NCI-H187 treated with DMSO at 0.1 percent for 48 hours (cell line): ENCODE measurements at places on chromosomes 7 and 10.

DNA sequence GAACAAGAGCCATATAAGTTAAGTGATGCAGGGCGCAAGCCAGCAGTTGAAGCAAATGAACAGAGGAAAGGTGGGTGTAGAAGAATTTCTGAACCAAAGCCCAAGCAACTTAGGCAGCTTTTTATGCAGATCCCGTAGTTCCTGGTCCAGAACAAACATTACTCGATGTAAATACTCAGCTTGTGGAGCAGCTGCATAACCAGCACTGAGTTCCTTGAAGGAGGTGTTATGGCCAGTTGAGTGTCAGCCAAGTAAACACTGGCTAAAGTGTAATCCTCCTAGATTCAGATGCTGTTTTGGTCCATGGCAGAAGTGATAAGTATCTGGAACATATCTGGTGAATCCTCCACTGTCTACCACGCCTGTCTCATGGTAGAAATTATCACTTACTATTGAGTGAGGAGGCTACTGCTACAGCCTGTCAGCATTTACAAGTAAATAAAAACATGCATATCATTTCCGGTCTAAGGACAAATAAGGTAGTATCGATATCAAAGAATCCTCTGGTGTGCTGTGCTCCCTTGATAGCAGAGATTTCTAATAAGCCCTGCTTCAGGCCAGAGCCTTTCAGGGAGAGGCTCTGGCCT lies 213.9 kb downstream of the DYNC1I1 start:
- no peak for DNase-seq

GRCh38 chr10:5614155-5614721 lies 52.2 kb downstream of the ASB13 start:
- no peak for DNase-seq

DNA sequence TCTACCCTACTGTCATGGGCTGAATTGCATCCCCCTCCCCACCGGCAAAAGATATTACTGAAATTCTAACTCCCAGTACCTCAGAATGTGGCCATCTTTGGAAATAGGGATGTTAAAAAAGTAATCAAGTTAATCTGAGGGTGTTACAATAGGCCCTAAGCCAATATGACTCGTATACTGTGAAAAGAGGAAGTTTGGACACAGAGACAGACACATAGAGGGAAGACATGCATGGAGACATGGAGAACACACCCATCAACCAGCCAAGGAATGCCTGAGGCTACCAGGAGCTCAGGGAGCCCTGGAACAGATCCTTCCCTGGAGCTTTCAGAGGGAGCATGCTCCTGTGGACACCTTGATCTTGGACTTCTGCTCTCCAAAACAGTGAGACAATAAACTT lies 138.2 kb upstream of the ADO start:
- DNase-seq: no peak

DNA sequence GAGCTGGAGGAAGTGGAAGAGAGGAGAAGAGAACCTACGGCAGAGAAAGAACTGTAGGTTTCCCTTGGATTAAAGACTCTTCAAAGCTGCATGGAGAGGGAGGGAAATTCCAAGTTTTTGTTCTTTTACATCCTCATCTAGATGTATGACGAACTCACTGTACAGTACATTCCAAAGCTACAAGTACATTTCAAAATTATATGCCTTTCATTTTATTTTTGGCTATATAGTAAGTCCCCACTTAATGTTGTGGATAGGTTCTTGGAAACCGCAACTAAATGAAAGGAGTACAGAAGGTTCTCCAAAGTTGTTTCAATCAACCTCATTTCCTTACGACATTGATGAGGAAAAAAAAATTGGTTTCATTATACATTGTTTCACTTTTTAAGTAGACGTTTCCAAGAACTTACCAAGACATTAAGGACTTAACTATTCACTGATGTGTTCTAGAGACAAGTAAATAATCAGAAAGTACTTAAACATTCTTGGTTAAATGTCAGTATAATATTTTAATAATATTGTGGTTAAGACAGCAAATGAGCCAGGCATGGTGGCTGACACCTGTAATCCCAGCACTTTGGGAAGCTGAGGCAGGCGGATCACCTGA lies 16.1 kb upstream of the JMJD1C start:
- no peak for DNase-seq

GRCh38 chr10:35447693-35448407 lies 111.5 kb downstream of the CCNY start:
- DNase-seq: peak; percentile 9

GRCh38 chr7:44085546-44085945 lies 3.2 kb upstream of the POLM start:
- no peak for DNase-seq

DNA sequence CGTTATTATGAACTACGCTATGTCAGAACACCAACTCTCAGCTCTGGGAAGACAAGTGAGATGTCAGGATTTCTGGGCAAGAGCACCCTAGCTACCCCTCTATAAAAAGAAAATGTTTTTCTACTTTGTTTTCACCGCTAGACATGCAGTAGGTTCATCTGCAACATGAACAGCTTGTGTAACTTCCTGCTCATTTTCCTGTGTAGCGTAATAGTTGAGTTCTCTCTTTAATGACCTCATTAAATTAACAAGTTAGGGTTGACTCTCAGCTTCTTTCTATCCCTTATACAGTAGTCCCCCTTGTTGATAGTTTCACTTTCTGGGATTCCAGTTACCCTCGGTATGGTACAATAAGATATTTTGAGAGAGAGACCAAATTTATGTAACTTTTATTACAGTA lies 329.4 kb upstream of the ZNF32 start:
- no peak for DNase-seq

DNA sequence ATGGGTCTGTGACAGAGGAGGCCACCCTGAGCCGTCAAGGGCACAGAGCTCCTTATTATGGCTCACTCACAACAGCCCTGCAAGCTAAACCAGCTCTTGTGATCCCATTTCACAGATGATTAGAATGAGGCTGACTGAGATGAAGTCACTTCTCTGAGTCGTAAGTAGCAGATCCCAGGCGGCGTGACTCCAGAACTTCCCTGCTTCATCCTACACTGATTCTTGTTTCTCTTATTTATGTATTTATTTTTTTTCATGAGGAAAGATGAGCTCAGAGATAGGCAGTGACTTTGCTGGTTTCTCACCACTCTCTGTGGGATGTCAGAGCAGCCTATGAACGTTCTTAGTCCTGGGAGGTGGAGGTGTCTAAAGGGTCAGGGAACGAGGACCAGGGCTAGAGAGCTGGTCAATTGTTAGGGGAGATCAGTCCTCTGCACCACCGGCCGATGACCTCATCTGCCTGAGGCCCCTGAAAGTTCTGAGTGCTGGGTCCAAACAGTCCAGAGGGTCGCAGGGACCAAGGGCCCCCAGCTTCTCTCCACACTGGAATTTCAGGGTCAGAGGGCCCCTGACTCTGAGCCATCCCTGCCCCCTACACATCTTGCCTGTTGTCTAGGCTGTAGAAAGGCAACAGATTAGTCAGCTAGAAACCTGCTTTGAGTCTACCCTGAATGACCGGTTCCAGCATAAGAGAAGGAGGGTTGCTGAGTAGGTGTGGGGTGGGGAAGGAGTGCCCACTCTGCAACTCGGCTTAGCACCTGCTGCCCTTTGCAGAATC lies 17.9 kb downstream of the CLRN3 start:
- DNase-seq: no peak

DNA sequence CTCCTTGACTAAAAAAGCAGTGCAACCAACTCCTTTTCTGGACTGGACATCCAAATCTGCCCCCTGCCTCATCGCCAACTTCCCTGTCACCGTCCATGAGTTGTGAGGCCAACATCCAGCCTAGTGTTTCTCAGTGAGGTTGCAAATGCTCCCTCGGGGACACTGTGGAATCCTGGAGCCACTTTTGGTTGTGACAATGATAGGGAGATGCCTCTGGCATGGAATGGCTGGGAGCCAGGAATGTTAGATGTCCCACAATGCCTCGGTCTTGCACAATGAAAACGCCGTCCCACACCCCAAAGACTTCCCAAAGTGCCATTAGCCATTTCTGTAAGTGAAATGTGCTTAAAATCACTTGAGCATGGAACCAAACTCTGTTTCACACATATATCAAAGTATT lies 105.2 kb downstream of the OSBPL3 start:
- DNase-seq: no peak

GRCh38 chr7:84484502-84485079 lies 290.0 kb upstream of the SEMA3A start:
- DNase-seq: no peak
